ENCODE measurements at places on chromosomes 6 and 20. TPM values are rescaled to one million over a fixed set of nuclear protein-coding genes. Genes with fewer than 3 reads are reported as not detected.

The COL11A2 gene
- 0.72 TPM for total RNA-seq

The BANF2 gene
- 1.5 TPM for total RNA-seq

The HSPA12B gene
- 1.2 TPM for total RNA-seq

The SLC26A8 gene
- not detected for total RNA-seq

The SLC35D3 gene
- total RNA-seq = 0.19 TPM

DNA sequence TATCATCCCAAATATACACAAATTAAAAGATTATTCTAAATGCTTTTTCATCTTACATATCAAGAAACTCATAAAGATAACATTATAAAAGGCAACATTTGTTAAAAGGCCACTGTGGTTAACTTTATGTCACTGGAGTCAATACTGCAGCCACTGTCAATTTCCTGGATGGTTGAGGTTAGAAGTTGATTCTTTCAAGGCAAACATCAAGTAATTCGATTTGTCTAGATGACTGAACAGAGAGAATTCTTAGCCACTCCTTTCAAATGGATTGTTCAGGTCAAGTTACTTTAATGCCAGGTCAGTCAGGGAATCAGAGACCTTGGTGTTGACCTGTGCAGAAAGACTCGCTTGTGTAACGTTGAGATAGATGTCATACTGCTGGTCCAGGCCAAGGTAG lies 44.4 kb upstream of the SIM1 start:
- H3K4me1 ChIP-seq = no peaks in the 10 kb centered on the region
- DNase-seq = no peak
- H3K36me3 ChIP-seq = no peaks in the 10 kb centered on the region
- no peaks in the 10 kb centered on the region for H3K27me3 ChIP-seq
- H3K4me3 ChIP-seq = no peak overlapping the region

GRCh38 chr6:110951986-110952794 lies 6.3 kb upstream of the GTF3C6 start:
- no peak overlapping the region for H3K4me3 ChIP-seq
- DNase-seq = no peak
- H3K27ac ChIP-seq = no peak overlapping the region
- H3K36me3 ChIP-seq = no peaks in the 10 kb centered on the region

DNA sequence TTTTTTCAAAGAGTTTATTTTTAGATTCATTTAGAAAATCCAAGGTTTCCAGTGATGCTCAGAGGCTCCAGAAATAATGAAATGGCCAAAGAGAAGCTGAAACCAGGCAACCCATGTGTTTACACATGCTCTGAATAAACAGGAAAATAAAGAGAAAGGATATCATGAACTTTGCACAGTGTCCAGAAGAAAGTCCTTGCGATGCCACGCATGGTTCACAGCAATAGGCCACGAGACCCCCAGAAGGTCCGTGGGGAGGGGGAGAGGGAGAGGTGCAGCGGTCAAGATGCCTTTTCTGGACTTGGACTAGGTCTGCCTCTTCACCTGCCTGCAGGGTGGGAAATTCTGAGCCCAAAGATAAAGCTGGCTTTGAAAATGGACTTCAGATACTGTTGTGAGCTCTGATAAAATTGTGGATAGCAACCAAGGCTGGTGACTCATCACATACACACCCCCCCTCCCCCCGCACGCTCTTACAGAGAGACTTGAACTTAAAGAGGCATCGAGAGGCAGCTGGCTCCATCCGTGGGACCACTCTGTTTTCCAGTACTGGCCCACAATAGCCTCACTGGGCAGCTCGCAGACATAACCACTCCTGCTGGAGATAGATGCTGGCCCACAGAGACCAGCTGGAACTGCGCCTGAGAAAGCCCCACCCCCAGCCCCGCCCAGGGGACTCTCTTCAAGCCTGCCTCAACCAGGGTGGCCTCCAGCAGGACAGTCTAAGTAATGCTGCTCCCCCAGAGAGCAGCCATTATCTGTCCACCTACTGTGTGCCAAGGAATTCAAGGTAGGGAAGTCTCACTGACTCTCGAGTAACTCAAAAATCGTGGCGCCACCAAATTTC lies 21.2 kb upstream of the NFATC2 start:
- no peak overlapping the region for H3K27ac ChIP-seq
- H3K36me3 ChIP-seq = no peaks in the 10 kb centered on the region
- H3K4me1 ChIP-seq = peaks cover 31% of the 10 kb centered on the region

DNA sequence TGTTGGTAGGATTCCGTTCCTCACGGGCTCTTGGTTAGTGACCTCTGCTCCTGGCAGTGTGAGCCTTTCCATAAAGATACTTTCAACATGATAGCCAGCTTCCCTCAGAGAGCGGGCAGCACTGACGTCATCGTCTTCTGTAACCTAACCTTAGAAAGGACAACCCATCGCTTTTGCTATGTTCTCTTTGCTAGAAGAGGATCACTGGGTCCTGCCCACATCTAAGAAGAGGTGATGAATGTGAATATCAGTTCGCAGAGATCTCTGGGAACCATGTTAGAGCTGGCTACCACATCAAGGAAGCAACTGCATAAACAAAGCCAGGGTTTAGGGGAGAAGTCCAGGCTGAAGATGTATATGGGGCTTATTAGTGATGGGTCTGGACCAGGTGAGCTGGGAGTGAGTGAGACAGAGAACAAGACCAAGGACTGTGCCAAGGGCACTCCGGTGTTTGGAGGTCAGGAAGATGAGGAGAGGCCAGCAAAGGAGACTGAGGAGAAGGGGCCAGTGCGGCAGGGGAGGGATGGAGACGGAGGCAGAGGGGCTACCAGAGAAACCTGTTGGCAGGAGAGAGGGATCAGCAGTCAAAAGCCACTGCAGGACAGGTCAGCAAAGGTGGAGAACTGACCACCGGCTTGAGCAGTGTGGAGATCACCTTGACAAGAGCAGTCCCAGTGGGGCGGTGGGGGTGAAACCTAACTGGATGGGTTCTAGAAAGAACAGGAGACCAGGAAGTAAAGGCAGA lies 39.7 kb downstream of the PIM1 start:
- no peak for DNase-seq
- H3K4me3 ChIP-seq = no peak overlapping the region
- H3K27me3 ChIP-seq = no peaks in the 10 kb centered on the region

DNA sequence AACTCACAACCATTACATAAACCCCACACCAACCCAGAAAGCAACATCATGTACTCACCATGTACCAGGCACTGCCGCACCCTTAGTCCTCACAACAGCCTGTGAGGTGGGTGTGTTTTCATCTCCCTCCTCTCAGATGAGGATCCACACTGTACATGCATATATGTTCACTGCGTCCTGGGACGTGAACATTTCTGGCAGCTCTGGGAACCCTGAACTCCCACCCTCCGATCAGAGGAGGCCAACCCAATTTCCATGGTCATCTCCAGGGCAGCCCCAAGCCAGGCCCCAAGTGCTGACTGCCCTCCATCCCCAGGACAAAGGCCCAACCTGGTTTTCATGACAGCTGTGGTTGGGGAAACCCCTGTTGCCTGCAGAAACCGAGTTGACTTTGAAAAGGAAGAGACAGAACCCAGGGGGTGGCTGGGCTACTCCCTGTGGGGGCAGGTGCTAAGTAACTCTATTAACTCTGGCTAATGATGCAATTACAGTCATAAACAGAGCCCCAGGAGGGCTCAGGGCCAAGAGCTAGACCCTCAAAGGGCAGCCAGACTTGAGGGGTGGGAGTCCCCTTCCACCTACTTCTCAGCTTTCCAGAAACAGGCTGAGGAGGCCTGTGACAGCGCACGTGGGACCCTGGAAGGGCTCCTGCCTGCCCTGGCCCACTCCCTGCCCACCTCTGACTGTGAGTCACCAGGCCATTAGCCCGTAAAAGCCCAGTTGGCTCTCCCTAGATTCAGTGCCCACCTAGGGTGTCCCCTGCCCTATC lies 2.6 kb downstream of the TFEB start:
- H3K27me3 ChIP-seq = no peaks in the 10 kb centered on the region
- peak; percentile 38 for DNase-seq
- no peaks in the 10 kb centered on the region for H3K36me3 ChIP-seq
- peak overlapping the region; percentile 88 for H3K27ac ChIP-seq

- no peak overlapping the region for H3K4me3 ChIP-seq
- no peak for DNase-seq
- H3K36me3 ChIP-seq = no peaks in the 10 kb centered on the region
- no peaks in the 10 kb centered on the region for H3K27me3 ChIP-seq
These were observed 62.8 kb downstream of the SYNJ2 start for GRCh38 chr6:158044525-158044888.

DNA sequence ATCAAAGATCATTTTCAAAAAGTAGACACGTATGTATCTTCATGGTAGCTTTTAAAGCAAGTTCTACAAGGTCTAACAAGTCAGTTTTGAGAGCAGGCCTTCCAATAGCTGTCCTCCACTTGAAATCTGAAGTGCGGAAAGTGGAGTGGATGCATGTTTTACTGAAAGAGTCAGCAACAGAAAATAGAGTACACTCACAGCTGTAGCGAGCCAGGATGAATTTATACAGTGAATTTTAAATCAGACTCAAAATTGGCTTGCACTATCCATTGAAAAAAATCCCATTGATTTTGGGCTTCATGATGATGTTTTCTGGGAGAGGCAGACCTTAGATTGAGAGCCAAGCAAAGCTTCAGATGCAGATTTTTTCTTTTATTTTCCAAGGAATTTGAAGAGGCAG lies 80.6 kb downstream of the GJA10 start:
- peaks cover 4% of the 10 kb centered on the region for H3K4me1 ChIP-seq
- H3K27me3 ChIP-seq = no peaks in the 10 kb centered on the region
- H3K4me3 ChIP-seq = no peak overlapping the region
- H3K36me3 ChIP-seq = no peaks in the 10 kb centered on the region
- H3K27ac ChIP-seq = no peak overlapping the region

DNA sequence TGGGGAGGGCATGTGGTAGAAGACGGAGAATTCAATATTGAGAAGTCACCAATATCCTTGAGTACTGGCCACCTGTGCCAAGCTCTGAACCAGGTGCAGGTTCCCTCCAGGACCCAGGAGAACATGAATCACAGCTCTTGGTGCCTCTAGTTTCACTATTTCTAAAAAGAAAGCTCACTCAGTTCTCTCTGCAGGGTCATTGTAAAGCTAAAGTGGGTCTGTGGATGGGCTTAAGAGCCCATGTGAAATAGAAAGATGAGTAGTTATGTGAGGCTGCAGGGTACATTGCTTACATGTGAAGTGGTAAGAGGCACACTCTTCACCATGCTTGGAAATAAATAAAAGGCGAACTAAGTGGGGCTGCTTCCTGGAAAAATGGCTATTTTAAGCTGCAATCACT lies 43.6 kb downstream of the ZNF831 start:
- no peaks in the 10 kb centered on the region for H3K27me3 ChIP-seq
- no peak overlapping the region for H3K27ac ChIP-seq
- no peak for DNase-seq
- H3K4me1 ChIP-seq = no peaks in the 10 kb centered on the region
